ENCODE measurements at places on chromosomes 12 and 14.

DNA sequence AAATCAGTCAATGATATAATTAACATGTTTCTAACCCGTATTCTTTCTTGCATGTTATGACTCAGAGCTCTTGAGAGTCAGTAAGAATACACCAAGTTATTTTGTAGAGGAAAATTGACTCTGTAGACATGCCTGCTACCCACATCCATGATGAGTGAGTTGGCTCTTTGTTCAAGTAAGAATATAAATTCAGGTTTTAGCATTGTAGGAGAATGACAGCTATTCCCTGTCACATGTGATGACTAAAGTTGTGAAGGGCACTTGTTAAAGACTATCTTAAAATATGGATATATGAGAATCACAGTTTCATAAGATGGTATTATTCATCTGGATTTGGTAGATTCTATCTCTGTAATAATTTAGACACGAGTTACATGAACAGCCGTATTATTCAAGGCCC lies 209.1 kb downstream of the CCDC59 start:
- DNase-seq = no peak

- DNase-seq = no peak
These were observed 20.9 kb upstream of the GNS start for GRCh38 chr12:64780132-64780530.

- DNase-seq = no peak
These were observed 155.1 kb downstream of the SYT1 start for GRCh38 chr12:79019672-79020071.

DNA sequence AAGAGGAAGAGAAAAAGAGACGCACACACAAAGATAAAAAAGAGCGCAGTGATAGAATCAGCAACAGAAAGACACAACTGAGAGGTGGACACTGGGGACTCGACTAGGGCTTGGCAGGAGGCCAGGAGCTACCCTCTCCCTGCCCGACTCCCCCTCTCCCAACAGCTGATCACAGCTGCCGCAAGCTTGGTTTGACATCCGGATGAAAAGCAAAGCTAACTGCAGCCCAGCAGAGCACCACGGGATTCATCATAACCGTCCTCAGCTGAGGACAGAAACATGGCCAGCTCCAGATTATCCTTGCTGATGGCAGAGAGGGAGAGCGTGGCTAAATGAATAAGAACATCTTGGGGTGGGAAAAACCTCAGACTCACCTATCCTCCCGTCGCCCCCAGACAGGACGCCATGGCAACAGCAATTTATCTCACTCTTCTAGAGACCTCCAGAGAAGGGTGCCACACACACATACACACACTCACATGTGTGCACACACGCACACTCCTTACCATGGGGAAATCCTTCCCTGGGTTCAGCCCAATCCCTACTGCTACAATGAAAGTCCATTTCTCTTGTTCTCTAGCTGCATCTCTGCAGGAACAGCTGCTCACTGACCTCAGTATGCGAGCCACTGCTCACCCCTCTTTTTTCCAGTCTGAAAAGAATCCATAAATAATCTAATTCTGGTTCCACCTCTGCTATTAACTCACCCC lies 135.3 kb downstream of the NTF3 start:
- DNase-seq = no peak

GRCh38 chr14:30005114-30005808 lies 77.6 kb upstream of the PRKD1 start:
- DNase-seq = no peak

DNA sequence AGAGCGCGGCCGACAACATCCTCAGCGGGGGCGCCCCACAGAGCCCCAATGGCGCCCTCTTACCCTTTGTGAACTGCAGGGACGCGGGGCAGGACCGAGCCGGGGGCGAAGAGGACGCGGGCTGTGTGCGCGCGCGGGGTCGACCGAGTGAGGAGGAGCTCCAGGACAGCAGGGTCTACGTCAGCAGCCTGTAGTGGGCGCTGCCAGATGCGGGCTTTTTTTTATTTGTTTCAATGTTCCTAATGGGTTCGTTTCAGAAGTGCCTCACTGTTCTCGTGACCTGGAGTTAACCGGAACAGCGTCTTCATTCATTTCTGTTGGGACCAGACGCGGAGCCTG lies 103.8 kb upstream of the FKBP4 start:
- peak; percentile 31 for DNase-seq

- no peak for DNase-seq
These were observed 8.3 kb downstream of the CDKL1 start for GRCh38 chr14:50388256-50388931.

- no peak for DNase-seq
These were observed 1138.2 kb downstream of the BCL11B start for GRCh38 chr14:98133806-98134205.

DNA sequence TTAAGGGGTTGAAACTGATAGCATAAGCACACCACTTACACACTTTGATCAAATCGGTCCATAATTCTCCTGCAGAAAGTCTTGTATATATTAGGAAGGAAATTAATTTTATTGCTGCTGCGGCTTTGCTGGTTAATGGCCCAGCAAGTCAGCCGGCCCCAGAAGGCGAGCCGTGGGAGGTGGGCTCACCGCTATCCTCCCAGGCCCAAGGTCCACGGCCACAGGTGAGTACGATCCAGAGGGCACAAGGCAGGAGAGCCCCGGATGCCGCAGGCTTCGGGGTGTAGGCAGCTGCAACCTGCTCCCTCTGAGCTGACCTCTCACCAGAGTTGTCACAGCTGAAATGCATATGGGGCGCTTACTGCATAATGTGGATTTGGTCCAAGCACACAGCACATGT lies 165.7 kb downstream of the TBX5 start:
- DNase-seq = no peak

DNA sequence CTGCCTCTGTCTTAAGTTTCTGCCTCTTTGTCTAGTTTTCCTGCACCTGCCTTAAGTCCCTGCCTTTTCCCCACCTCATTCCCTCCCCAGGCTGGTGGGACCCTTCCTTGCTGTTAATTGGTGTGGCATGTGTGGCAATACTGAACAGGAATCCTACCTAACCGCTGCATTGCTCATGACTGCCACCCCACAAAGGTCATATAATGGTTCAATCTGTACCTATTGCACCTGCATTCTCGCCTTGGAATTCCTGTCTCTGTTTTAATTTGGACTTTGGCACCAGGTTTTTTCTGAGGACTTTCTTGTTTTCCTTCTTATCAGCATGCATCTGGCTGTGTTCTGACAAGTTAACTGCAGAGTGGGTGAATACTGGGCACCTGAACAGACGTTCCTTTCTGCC lies 966.2 kb upstream of the TMEM132C start:
- no peak for DNase-seq

DNA sequence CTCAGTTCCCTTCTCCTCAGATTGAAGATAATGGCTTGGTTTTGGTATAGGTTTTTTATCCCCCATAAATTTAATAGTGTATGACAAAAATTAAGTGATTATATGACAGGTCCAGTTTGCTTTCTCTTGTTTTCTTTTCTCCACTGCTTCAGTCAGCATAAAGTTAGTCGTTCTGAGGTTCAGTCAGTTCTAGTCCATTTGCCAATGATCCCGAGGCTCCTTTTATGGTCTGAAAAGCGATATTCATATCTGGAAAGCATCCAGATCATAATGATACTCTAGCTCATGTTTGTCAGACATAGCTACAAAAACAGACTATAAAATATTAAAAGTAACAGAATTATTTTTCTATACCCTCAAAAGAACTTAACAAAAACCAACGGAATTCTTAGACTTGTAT lies 67.1 kb upstream of the SLC38A4 start:
- no peak for DNase-seq

DNA sequence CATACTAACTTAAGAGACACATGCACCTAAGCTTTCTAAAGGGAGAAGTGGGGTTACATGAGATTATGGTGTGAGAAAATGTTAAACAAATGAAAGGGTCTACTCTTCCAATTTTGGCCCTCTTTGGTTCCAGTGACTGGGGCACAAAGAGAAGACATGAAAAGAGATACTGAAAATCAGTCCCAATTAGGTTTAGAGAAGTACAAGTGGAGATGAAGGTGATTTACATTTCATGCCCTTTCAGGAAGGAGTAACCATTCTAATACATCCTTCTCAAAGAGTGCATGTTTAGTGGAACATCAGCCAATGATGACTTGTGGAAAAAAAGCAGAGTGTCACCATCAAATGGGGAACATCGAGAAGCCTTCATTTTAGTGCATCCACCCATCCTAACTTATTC lies 14.4 kb downstream of the MGP start:
- no peak for DNase-seq

GRCh38 chr12:1706632-1706980 lies 15.7 kb downstream of the ADIPOR2 start:
- DNase-seq = no peak

- DNase-seq = no peak
These were observed 64.8 kb upstream of the TUNAR start for GRCh38 chr14:95811813-95812212.

- no peak for DNase-seq
These were observed 598.5 kb upstream of the LMO3 start for GRCh38 chr12:17204289-17205054.

- no peak for DNase-seq
These were observed 5.4 kb upstream of the BCAT1 start for GRCh38 chr12:24954261-24954660.

All from T follicular helper cell (primary cell).